ENCODE measurements at places on chromosomes 1 and 21.

GRCh38 chr1:234743791-234744611, 134.0 kb upstream of the IRF2BP2 start:
- peak; percentile 88 for DNase-seq

DNA sequence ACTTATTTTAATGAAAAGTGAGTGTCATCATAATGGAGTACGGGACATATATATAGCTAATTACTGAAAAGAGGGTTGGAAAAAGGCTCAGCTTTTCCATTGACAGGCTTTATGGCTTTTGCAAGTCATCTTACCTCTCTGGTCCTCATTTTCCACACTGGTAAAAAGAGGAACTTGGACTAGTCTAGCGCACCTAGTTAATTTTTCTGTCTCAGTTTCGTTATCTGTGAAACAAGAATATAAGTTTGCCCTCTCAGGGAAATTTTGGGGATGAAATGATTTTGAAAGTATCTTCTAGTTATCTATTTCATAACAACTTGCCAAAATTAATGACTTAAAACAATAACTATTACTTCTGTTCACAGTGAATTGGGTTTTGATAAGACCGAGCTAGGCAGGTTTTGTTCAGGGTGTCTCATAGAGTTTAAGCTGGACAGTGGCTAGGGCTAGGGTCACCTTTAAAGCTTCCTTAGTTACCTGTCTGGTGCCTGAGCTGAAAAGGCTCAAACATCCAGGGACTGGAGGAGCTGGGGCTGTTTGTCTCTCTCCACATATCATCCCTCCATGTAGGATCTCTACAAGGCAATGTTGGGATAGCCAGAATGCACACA, 91.7 kb downstream of the TYW3 start:
- no peak for DNase-seq

- no peak for DNase-seq
Measured at GRCh38 chr1:246074421-246074820, 432.7 kb downstream of the SMYD3 start.

DNA sequence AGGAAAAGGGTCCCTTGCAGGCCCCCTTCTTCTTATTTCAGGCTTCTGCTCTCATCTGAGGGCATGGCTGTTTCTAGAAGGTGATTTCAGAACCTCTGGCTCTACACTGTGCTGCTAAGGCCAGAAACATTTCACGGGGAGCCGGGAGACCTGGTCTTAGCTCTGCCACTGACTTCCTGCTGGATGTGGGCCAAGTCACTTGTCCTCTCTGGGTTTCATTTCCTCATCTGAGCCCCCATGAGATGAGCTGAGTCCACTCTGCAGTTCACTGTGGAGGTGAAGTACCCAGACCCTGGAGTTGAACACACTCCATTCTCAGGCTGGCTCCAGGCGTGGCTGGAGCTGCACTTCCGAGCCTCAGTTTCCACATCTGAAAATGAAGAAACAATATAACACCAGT, 2.1 kb downstream of the PADI1 start:
- no peak for DNase-seq

- DNase-seq = peak; percentile 87
Measured at GRCh38 chr1:182602935-182603645, 1.1 kb downstream of the RGS16 start.

- no peak for DNase-seq
Measured at GRCh38 chr1:184022668-184023067, 14.9 kb downstream of the COLGALT2 start.

DNA sequence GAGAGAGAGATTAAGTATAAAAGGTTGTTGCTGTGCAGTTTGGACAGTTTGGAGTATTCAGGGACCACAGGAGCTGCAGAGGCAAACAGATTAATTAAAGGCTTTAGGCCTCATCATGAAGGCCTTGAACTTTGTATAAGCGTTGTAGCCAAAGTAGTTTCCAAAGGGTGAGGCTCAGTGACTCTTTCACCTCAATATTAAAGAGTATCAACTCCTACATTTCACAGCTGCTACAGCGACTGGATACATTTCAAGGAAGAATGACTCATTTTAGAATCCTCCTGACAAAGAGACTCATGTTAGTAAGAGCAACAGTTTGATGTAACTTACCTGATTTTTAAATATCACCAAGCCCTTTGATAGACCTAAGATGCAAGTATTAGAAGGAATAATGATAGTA, 355.5 kb downstream of the HLX start:
- DNase-seq = peak; percentile 13

DNA sequence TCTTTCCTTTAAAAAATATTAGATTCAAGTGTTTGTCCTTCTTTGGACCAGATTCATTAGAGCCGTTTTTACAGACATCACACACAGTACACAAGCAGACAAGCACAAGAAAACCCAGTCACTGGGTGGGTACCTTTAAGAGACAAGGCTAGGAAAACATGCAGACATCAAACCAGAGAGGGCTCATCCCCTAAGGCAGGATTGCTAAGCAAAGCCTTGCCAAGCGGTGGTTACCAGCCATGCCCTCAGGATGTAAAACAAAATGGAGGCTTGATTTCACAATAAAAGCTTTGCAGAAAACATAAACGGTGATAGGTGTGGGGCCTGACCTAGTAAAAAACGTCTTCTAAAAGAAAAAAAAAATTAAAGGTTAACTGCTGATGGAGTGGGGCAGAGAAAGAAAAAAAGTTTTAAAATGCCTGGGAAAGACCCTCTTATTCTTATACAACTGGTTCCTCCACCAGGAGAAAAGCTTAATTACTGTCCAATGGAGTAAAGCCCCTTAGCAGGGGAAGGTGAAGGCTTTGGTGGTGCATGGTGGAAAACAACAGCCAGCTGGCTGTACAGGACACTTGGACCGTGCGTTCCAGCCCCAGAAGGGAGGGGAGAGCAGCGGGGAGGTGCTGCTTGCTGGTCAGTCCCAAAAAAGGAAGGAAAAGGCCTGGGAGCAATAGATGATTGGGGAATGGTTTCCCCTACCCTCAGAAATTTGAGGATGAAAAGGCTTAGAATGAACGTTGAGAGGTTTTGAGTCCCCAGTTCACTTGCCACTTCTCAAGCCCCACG, 30.4 kb upstream of the FMO1 start:
- DNase-seq = no peak

DNA sequence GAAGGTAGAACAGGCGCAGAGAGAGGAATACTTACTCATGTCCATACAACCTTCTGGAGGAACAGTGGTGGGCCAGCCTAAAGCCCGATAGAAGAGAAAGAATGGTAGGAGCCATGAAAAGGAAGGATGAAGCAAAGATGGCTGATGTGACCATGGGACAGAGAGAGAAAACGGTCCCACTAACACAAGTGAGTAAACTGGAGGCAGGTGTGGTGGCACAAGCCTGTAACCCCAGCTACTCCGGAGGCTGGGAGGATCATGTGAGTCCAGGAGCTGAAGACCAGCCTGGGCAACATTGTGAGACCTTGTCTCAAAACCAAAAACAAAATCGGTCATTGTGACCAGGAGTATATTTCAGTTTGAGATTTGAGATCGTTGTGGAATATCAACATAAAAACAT, 49.4 kb downstream of the C1orf198 start:
- DNase-seq = no peak

- DNase-seq = peak; percentile 89
Measured at GRCh38 chr1:39204441-39205081, at the start of gene MACF1. Gene MACF1, plus strand, starts transcription at chr1:39204695. Its CDS starts 328 bp downstream, at chr1:39205023.

DNA sequence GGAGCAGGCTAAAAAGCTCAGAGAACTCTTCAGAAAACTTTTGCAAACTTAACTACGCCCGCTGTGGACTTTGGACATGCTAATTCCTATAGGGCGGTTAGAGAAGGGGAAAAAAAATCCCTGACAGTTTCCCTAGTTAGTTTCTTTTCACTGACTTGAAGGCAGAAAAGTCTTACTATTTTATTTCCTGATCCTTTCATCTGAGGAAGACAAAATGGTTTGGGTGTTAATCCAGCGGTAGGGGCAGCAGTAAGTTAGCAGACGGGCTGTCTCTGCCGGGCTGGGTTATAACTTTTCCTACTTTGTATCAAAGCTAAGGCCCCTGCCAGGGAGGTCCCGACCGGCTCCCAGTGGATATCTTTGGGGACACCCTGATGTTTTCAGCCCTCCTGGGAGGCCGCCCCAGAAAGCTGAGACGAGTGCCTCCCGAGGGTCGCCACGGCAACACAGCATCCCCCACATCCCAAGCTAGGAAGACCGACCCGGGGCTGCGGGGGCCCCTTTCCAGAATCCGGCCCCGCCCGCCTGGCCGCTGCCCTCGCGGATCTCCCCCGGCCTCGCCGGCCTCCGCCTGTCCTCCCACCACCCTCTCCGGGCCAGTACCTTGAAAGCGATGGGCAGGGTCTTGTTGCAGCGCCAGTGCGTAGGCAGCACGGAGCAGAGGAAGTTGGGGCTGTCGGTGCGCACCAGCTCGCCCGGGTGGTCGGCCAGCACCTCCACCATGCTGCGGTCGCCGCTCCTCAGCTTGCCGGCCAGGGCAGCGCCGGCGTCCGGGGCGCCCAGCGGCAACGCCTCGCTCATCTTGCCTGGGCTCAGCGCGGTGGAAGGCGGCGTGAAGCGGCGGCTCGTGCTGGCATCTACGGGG, 162.6 kb downstream of the RUNX1 start:
- peak; percentile 77 for DNase-seq

- DNase-seq = no peak
Measured at GRCh38 chr1:24606621-24607020, 36.5 kb upstream of the SRRM1 start.

DNA sequence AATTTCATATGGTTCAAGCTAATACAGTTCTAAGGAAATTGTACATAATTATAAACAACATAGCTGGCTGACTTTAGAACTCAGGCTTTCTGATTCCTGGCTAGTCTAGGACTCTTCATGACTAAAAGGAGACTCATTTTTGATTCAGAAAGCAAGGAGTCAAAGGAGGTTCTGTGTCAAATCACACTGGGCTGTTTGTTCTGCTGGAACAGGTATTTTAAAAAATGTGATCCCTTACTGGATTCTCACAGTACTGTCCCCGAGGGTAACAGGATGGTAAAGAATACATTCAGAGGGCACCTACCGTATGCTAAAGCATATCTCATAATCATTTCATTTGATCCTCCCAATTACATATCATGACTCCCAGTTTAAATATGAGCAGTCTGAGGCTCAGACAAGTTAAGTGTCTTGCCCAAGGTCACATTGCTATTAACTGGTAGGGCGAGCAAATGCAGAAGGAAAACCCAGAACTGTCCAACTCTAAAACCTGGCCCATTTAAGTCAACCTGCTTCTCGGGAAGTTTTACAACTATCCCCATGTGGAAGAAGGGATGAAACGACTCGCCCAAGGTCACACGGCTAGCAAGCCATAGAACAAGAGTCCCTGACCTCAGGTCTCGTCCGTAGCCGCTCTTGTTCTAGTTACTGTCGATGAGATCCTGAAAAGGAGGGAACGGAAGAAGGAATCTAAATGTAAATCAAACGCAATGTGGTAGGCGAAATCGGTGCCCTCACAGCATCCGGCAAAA, 675 bp downstream of the MYSM1 start:
- DNase-seq = peak; percentile 58

- DNase-seq = no peak
Measured at GRCh38 chr21:15441992-15442391, 287.8 kb upstream of the USP25 start.

- no peak for DNase-seq
Measured at GRCh38 chr1:165239873-165240272, 116.6 kb downstream of the LMX1A start.

DNA sequence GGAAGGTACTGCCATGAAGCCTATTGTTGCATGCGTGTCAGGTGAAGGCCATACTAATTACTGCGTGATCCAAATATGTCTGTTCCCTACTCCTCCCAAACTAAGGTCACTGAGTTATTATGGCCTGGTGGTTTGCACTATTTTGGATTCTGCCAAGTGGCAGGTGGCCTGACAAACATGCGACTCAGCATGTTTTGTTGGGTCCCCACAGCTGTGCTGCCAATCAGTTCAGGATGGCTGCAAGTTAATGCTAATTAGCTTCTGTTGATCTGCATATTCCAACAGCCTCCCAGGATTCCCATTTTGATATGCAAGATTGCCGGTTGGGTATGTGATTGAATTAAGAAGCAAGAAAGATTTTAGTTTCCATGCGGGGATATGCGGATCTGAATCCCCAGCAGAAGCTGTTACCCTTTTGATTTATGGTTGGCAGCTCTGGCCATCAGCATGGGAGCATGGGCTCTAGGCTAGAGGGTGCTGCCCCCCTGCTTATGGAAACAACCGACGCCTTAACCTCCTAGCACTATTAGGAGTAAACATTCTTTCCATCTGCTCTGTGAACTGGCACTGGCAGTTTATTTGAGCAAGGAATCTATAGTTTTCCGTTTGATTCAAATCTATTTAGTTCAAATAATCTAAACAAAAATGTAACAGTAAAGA, 429.8 kb upstream of the C1orf87 start:
- DNase-seq = no peak

DNA sequence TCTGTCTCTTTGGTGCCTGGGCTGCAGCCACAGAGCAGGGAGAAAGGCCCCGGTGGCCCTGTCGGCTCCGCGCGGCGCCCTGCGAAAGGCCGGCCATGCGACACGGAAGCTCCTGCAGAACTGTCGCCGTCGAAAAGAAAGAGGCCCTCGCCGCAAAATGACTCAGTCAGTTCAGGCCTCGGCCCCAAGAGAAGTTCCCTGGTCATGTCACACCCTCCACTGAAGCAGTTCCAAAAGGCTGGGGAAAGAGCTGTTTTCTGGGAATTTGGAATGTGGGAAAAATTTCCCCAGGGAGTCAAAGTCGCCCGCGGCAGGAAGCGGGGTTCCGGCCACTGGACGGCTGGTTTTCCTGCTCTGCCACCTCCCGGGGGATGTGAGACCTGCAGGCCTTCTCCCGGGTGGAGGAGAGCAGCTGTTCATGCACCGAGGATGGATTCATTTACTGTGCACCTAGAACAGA, 115.8 kb upstream of the ZNF678 start:
- peak; percentile 88 for DNase-seq

- DNase-seq = no peak
Measured at GRCh38 chr1:22056043-22056442, 3.5 kb downstream of the CDC42 start.

GRCh38 chr21:41511858-41512257, 3.9 kb upstream of the TMPRSS2 start:
- no peak for DNase-seq

GRCh38 chr1:110190282-110190929, 19.7 kb upstream of the KCNC4 start:
- peak; percentile 54 for DNase-seq

DNA sequence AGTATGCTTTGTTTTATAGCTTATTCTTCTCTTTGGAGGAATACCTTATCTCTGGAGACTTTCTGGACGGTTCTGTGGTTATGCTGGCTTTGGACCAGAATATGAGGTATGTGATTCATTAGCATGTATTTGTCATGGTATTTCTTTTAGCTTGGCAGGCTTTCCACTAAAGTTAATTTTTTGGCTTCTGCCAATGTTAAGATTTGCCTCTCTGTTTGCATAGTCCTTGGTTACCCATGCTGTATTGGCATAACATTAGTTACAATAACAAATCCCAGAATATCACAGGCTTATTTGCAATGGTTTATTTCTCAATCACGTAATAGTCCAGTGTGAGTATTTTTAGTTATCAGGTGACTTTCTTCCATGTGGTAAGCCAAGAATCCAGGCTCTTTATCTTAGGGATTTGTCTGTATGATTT, 9.7 kb downstream of the ZMPSTE24 start:
- DNase-seq = peak; percentile 89

- DNase-seq = peak; percentile 91
Measured at GRCh38 chr1:203627851-203628200, 1.2 kb downstream of the ATP2B4 start.

All from osteoblast (primary cell).